ENCODE measurements at places on chromosomes 4 and X.

DNA sequence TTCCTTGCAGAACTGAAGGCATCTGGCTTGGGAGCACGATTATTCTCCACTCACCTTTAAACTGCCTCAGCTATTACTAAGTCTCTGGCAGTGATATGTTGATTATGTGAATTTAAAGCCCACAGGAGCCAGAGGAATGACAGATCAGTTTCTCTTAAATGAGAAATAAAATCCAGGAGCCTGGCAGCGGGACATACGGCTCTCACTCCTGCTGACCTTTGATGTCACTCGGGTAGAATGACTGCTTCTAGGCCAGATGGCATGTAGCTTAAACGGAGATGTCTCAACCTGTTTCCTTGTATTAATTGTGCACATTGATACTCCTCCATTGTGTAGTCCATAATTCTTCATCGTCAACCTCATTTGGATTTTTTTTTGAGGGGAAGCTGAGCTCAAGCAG lies 4.0 kb upstream of the CBLL2 start:
- no peak for DNase-seq

- no peak for DNase-seq
Measured at GRCh38 chrX:15854080-15854655, 445 bp downstream of the AP1S2 start.

- no peak for DNase-seq
Measured at GRCh38 chr4:74934888-74935287, 2.0 kb downstream of the PARM1 start.

- peak; percentile 72 for DNase-seq
Measured at GRCh38 chr4:6250235-6250983, 19.2 kb upstream of the WFS1 start.

DNA sequence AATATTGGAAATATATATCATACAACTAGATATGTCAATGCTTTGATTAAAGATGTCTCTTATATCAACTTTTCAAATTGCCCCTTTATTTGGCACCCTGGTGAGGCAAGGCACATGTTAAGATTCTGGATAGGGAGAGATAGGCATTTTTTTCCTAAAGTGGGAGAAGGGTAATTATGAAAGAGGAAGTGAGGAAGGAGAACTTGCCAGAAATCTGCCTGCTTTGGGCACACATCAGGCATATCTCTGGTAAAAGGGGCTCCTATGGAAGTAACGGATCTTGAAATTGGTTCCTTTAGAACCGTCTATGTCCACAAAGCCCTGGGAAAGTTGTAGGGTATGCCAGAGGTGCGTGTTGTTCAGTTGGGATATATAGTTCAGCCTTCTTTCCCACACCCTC lies 5.7 kb downstream of the IL15 start:
- no peak for DNase-seq

- no peak for DNase-seq
Measured at GRCh38 chr4:53497487-53498244, 93.6 kb downstream of the LNX1 start.

GRCh38 chr4:131430302-131430701 lies 1718.8 kb upstream of the PCDH10 start:
- peak; percentile 12 for DNase-seq

DNA sequence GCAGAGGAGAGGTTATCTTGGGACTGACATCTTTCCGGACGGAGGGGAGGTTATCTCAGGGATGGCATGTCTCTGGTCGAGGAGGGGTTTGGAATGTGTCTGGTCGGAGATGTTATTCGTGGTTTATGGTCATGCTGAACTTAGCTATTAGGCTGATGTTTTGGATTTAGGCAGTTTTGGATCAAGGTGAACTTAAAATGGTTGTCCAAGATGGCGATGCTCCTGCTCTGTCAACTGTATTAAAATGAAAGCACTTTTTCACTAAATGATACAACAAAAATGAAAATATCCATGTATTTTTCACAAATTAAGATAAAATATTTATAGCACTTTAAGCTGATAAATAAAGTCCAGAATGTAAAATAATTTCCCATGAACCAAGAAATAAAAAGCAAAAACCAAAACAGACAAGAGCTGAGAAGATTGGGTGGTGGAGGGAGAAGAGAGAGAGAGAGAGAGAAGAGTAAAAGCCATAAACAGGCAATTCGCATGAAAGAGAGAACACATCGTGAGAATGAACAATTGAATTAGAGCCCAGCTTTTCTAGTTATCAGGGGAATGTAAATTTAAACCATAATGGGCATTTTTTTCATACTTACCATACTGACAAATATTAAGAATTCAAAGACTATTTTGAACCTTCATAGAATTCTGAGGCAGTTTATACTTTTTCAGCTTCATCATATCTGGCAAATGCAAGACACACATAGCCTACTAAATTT lies 2236.0 kb upstream of the AGA start:
- DNase-seq, result no peak

DNA sequence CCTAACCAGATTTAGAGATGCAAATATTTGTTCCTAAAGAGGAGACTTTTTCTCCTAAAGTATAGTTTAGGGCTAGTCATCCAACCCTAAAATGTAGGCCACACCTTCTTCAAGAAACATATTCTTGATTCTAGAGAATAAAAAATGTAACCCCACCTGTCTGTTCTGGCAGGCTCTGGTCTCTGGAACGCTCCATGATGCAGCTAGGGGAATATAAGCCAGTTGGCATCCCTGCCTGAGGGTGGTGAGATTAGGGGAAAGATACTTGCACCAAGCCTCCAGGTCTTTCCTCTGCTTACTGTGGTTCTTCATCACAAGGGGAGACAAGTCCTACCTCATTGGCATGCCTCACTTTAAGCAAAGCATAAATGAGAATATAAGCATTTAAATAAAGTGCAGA lies 21.2 kb upstream of the TBC1D9 start:
- no peak for DNase-seq

GRCh38 chr4:100075056-100075455 lies 115.2 kb downstream of the DDIT4L start:
- no peak for DNase-seq

DNA sequence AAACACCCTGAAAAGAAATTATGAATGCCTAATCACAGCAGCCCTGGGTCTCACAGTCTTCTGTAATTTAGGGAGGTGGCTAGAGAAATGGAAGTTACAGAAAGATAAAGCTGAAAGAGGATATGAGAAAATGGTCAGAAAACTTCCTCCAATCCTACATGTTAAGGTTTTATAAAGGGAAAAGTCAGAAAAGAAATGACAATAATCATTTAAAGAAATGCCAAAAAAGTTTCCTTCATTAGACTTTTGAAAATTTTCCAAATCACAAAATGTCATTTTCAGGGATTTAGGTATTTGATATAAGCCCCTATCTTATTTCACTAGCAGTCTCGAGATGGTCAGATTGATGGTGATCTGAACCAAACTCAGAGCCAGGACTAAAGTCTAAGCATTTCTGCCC lies 276.2 kb downstream of the CHIC1 start:
- DNase-seq, result no peak

DNA sequence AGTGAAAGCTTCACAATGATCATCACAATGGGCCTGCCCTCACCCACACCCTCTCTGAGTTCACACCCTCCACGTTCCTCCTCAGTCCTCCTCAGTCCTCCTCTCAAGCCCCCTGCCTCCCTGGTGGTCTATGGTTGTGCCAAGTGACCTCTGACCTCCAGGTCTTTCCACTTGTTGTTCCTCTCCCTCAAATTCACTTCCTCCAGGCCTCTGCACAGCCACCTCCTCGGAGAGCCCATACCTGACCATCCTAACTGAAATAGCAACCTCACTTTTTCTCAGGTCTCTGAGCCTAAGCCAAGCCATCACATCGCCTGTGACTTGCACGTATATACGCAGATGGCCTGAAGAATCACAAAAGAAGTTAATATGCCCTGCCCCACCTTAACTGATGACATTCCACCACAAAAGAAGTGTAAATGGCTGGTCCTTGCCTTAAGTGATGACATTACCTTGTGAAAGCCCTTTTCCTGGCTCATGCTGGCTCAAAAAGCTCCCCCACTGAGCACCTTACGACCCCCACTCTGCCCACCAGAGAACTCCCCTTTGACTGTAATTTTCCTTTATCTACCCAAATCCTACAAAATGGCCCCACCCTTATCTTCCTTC lies 293.4 kb upstream of the TENM3 start:
- DNase-seq, result no peak

- no peak for DNase-seq
Measured at GRCh38 chr4:180951312-180951711, 1291.9 kb upstream of the TENM3 start.

DNA sequence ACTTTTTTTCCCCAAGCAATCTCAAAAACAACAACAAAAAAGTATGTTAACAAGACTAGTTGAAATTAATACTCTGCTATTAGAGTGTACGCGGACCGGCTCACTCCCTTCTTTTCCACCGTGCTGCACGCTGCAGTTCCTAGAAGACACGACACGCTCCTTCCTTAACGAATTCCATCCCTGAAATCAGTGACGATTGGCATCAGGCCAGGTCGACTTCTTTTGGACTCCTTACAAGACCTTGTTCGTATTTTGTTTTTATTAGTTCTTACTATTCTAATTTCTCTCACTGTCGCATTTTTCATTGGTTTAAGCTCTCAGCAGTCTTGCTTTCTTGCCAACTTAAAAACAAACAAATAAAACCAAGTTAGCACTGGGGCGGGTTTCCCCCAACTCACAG lies 175.8 kb upstream of the PITX2 start:
- no peak for DNase-seq

DNA sequence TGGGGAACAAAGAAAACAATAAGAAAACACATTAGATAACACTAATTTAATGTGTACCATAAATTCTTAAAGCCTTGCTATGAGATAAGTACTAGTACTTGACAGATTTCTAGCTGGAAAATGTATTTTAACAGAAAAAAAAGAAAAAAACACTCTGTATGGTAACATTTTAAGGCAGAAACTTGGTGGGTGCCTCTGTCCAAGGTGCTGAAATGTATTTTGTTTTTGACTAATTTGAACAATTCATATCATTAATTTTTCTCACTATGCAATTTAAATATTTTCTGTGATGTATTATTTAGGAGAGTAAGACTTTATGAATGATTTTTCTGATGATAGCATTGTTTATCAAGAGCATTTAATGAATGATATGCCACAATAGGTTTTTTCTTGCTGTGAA lies 107.5 kb downstream of the GABRG1 start:
- DNase-seq, result peak; percentile 5

GRCh38 chr4:20266215-20267082 lies 14.7 kb downstream of the SLIT2 start:
- no peak for DNase-seq

- DNase-seq, result no peak
Measured at GRCh38 chr4:76196376-76196775, 17.2 kb downstream of the SCARB2 start.

DNA sequence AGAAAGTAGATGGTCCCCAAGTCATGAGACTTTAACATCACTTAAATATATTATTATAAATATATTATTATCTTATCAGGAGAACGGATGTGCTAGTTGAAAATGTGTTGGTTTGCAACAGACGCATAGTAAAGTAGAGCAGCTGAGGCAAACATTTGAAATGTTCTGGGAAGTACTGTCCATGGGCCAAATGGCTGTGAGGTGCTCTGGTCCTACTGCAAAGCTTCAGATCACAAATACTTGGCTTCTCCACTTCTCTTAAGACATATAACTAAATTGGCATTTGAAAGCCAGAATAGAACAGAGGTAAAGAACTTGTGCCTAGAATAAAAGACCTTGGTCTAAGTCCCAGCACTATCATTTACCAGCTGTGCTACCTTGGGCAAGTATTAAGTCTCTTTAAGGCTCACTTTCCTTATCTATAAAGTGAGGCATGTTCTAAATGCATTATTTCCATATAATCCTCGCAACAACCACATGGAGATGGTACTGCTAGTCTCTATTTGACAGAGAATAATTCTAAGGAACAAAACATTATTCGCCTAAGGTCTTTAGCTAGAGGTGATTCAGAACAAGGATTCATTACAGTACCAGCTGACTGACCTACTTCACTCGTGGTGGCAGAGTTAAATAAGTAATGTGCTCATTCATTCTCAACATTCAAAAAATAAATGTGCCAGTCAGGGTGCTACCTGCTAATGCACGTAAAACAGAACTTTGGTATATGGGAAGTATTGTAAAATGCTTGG lies 297.1 kb downstream of the PPP3CA start:
- DNase-seq, result no peak
